ENCODE measurements at places on chromosomes 12 and 14.
A peak's percentile ranks its signal among the peaks of the same experiment; 100 is the strongest.

DNA sequence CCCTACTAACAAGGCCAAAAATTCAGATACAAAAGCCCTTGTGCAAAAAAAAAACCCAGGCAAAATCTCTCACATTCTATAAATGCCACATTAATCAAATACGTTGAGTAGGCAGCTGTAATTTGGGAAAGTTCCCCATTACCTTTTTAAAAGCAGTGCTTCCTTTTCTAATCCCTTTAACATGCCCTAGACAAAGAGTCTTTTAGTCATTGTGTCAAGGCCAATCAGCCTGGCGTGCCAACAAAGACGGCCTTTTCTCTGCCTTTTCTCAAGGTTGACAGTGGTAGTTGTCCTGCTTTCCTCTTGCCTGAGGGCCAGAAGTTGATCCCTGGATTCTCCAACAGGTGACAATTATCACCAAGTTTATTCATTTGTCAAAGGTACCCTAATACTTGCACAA is 62.5 kb upstream of the METAP2 start:
- DNase-seq = peak; percentile 26

DNA sequence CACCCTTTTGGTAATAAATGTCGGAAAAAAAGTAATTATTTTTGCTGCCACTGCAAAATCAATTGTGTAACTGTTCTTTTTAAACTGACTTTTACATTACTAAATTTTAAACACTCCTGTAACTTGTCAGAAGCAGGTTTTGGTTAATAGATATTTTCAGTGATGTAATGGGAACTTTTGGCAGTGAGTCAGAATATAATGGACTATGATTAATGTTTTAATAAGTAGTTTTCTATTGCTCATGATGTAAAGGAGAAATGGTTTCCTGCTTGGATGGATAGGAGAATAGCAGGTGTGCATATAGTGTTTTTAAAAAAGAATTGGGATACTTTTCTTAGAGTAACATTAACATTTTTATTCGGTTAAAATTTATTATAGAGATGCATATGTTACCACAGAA is 58.8 kb downstream of the TRMT5 start:
- no peak for DNase-seq

- DNase-seq = no peak
Observed at GRCh38 chr14:61253064-61253738, 27.9 kb downstream of the TMEM30B start.

DNA sequence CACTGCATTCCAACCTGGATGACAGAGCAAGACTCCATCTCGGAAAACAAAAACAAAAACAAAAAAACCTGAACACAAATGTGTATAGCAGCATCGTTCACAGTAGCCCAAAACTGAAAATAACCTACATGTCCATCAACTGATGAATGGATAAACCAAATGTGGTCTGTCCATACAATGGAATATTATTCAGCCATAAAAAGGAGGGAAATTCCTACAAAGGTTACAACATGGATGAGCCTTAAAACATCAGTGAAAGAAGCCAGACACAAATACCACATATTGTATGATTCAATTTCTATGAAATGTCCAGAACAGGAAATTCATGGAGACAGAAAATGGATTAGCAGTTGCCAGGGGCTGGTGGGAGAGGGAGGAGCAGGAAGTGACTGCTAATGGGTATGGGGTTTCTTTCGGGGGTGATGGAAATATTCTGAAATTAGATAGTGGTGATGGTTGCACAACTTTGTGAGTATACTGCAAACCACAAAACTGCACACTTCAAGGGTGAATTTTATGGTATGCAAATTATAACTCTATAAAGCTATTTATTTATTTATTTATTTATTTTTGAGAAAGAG is 4.0 kb downstream of the MYL2 start:
- no peak for DNase-seq

- no peak for DNase-seq
Observed at GRCh38 chr12:67632005-67632404, 16.5 kb upstream of the DYRK2 start.

- no peak for DNase-seq
Observed at GRCh38 chr12:32574585-32574984, 104.5 kb upstream of the DNM1L start.

GRCh38 chr12:12669020-12669419 is 27.0 kb downstream of the GPR19 start:
- no peak for DNase-seq

GRCh38 chr12:47134005-47134404 is 54.2 kb upstream of the AMIGO2 start:
- DNase-seq = no peak

GRCh38 chr12:61854902-61855301 is 405.3 kb upstream of the USP15 start:
- DNase-seq = no peak

GRCh38 chr12:98058838-98059237 is 456.6 kb upstream of the TMPO start:
- DNase-seq = no peak

DNA sequence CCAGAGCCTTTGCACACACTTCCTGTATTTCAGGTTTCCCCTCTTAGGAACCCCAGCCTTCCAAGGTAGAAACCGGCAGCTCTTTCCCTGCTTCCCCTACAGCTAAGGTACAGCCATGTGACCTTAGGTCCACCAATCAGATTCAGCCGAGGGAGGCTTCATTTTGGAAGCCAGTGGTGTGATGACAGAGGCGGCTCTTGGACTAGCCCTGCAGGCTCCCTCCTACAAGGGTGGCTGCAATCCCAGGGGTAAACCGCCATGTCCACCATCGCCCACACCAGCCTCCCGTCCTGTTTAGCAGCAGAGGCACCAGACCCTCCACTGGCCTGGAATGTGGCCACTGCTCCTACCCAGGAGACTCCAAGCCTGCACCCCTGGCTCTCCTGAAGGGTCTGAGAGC is 65.6 kb downstream of the SERPINA3 start:
- no peak for DNase-seq

DNA sequence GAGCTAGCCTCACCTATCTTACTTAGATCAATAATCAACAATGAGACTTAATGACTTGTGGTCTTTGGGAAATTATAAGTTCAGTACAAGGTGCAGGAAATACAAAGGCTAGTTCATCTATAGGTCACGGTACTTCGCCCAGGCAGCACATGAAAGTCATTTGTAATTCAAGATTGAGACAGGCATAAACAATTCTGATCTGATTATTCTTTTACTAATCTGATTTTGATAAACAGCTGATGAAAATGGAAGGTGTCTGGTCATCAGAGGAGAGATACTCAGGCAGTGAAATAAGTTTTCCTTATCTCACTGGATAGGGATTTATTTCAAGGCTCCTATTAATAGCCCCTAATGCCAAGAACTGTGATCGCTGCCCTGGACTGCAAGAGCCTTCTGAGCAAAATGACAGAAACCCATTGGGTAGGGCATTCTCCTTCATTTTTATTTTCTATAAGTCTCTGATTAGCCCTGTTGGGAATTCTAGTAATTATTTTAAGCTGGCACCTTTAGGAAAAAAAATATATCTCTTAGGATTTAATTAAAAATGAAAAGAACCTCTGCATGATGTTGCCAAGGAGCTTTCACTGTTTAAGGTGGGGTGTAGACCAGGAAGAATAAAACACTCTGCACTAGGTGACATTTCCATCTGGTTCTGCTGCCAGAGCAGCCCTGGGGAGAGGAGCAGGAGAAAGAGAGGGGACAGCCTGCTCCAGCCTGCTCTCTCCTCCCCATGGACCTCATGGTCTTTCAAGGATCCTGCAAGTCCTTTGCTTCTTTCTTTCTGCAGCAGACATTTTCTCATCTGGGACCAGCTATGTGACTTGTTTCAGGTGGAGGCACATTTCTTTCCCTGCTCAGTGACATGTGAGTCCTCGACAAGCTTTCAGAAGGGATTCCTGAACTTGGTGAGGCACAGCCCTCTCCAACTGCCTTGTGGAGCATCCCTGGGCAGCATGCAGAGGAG is 44.8 kb downstream of the SSPN start:
- DNase-seq = no peak

DNA sequence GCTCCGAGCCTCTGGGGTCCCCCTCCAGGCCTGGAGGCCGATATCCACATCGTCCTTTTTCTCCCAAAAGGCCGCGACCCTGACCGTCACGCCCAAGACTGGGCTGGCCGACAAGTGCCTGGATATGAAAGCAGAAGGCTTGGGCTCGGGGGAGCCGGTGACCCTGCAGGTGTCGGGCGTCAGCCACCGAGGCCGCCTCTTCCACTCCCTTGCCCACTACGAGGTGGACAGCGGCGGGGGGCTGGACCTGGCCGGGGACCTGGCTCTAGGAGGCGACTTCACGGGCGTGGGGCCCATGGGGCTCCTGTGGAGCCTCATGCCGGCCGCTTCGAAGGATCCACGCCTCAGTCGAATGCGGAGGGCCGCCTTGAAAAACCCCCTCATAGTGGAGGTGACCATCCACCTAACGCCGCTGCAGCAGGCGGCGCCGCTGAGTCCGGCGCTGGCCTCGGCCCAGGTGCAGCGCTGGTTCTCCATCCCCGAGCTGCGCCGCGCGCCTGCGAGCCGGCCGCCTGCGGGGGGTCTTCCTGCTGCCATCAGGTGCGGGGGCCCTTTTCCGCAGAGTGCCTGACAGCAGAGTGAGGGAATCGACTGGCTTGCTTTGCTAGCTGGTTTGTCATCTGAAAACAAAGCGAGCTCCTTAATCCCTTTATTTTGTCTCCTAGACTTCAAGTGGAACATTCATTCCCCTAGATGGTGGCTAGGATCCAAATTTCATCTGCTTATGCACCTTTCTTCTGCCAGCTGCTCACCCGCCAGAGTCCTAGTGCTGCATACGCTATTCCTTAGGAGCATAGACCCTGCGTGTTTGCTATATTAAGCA is 10.6 kb upstream of the DNAL1 start:
- peak; percentile 83 for DNase-seq

GRCh38 chr12:68883151-68883550 is 49.8 kb downstream of the CPM start:
- DNase-seq = no peak

DNA sequence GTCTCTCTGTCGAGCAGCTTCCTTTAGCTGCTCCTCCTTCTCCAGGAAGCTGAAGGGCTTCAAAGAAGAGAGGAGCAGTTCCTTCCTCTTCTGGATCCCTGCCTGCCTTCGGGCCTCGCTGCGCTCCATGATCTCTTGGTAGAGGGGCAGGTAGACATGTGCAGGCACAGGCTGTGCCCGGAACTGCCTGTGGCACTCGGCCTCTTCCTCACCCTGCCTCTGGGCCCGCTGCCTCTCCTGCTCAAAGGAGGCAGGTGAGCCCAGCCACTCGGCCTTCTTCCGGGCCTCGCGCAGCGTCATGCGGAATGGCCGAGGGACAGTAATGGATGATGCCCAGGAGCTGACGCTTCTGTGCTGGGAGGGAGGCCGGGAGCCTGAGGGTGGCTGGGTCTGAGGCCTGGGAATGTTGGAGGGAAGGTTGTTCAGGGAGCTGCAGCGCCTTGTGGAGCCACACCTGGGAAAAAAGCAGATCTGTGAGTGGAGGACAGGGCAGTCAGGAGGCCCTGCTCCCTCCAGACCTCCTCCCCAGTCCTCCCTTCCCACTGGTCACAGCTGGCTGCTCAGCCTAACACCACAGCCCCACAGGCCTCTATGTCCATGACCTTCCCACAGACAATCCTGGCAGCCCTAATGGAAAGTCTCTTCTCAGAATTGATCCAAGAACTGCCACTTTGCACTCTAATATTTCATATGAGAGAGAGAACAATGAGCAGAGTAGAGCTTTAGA is 5.3 kb downstream of the FAM161B start:
- peak; percentile 29 for DNase-seq

GRCh38 chr12:131199221-131199620 is 245.5 kb downstream of the ADGRD1 start:
- no peak for DNase-seq

DNA sequence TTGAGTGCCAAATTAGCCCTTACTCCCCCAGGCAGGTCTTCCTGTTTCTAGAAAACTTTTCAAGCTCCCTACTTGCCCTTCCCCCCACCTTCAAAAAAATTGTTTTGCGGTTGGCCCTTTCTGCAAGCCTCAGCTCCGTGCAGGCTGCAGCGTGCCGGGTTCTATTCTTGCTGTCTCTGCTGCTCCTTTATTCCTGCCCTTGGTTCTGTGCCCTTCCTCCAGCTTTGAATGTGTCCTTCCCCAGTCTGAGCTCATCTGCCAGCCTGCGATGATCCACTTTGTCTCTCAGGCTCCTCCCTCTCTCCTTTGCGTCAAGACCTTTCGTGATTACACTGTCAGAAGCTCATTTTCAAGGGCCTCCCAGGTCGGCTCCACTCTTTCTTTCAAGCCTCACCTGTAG is 98.6 kb downstream of the IRF2BPL start:
- no peak for DNase-seq

DNA sequence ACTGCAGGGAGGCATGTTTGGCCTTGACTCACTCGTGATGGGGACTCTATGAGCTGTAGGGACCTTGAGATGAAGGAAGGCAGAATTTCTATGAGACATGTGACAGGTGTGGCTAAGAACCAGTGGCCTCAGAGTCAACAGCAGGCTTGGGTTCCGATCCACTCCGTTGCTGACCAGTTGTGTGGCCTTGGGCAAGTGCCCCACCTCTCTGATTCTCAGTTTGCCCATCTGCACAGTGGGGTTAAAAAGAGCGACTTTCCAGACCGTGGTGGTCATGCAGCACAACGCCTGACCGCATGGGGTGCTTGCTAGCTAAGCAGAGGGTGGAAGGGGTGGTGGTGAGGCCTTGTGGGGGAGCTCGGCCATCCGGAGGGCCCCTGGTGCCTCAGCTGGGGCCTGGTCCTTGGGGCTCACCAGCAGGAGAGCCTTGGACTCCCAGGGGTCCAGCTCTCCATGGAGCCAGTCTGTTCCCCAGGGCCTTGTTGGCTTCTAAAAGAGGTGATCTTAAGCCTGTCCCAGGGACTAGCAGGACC is 18.5 kb downstream of the PAPLN start:
- no peak for DNase-seq

DNA sequence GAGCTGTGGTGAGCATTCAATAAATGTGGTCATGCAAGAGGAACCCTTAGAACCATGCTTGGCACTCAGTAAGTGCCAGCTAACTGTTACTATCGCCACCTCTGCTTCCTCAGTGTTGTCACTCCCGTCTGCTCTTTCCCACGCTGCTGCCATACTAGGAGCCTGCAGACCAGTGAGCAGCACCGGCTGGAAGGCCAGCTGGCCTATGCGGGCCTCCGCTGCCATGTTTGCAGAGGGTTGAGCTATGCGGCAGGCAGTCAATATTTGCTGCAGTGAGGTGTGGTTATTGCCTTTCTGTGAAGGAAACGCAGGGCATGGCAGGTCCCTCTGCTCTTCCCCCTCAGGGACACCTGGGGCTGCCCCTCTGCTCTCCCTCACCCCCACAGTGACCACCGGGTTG is 13.0 kb downstream of the KMT5A start:
- peak; percentile 87 for DNase-seq

GRCh38 chr12:59322473-59322872 is 273.4 kb upstream of the SLC16A7 start:
- peak; percentile 13 for DNase-seq

- no peak for DNase-seq
Observed at GRCh38 chr14:70934084-70934483, 26.8 kb downstream of the PCNX1 start.

Data from pancreas (tissue), 10 donors.